ENCODE measurements at places on chromosomes 4 and X.

DNA sequence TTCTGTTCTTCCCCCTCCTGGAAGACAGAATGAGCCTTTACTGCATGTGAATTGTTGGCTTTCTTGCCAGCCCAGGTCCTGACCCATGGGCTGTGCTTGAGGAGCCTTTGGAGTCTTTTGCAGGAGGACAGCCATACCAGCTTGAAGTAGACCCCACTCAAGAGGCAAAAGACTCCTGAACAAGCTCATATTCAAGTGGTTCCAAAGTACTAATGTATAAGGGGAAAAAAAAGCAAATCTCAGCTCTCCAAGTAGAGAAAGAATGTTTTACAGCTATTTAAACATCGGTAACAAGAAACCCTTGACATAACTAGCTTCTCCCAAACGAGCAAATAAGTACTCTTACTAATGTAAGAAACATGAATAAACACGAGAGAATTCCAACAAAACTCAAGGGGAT lies 174.9 kb upstream of the MXRA5 start:
- no peak for DNase-seq

DNA sequence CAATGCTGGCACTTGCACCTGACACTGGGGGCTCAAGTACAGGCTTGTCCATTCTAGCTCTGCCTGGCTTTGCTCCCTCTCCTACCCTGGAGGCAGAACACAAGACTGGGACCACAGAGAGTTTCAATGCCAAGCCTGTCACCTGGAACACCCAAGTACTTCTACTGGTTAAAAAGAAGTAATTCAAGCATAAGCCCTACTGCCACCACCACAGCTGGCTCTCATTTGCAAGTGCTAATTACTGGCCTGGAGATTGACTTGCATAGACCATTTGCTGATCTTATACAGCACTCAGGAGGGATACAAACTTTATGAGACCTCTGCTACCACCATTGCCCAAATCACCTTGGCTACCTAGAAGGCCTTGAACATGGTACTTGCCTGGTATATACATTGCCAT lies 1550.9 kb downstream of the C4orf33 start:
- no peak for DNase-seq

DNA sequence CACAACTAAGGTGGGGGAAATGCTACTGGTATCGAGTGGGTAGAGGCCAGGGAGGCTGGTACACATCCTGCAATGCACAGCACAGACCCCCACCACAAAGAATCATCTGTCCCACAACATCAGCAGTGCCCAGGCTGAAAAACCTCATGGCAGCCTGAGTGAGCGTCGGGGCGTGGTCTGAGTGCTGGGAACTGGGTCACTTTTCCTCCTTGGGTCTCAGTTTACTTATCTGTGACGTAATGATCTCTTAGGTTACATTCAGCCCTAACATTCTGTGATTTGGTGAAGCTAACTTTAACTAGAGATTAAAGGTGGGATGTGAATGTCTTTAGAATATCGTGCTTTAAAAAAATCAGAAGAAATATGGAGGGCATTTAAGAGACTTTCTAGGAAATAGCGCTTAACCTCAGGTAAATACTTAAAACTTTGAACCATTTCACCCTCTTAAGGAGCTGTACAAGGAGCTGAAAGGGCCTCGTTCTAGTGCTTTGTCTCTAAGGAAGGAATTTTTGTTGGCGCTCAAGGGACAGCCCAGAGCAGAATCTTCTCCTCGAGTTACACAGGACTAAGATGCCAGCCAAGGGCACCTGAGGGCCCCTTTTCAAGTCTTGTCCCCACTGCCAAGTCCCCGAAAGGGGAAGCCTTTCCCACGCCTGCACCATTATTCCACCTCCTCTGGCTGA lies 18.1 kb upstream of the TRIM2 start:
- DNase-seq, result no peak

DNA sequence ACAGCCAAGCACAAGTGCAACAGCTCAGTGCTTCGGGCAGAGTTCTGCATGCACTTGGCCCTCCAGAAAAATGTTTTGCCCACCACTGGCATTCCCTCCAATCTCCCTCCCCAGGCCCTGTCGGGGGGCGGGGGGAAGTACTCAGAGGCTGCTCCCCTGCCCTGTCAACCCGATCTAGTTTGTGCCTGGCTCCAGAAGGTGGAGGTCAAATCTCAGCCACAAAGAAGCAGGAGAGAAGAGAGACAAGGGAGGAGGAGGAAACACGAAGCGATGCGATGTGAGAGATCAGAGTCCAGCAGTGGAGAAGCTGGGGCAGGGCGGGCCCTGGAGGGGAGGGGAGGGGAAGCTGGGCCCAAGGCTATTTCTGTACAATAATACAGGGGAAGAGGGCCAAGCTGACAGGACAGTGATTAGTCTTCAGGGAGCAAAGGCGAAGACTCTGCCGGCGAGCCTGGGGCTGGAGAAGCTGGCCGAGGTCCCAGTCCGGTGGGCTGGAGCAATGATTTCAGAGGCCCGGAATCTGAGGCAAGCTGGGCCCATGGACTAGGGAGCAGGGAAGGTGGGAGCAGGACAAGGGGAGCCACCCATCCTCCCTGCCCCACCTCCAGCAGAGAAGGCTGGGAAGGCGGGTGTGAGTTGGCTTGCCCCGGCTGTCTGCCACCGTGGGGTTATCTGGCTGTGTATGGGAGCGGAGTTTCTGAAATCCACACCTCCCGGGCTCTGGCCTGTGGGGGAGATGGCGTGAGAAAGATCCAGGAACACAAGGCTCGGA lies 167.1 kb downstream of the EFNB1 start:
- no peak for DNase-seq

DNA sequence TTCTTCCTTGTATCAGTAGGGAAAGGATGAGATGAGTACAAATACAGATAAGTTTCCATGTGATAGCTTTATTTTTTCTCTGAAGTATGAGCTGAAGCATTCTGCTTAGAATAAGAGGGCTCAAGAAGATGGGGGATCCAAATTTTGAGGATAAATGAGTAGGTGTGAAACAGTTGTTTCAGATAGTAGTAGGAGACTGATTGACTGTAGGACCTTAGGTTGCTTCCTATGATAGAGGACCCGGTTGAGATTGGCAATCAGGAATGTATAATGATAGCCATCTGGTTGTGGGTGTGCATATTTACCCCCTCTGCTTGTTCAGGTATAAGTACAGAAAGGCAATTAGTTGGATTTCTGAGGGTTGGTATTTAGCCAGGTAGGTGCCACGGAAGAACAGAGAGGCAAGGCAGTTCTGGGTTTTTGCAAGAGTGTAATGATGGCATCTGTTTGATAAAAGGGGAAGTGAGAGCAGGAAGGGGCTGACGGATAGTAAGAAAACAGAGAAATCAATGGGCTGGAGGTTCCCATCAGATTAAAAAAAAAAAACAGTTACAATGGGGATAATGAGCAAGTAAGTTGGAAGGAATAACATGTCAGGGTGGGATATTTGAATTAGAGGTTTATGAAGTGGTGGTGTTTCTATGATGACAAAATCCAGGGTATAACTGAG lies 13.7 kb downstream of the OCRL start:
- no peak for DNase-seq

GRCh38 chr4:7399440-7400234 lies 35.1 kb downstream of the PSAPL1 start:
- no peak for DNase-seq

DNA sequence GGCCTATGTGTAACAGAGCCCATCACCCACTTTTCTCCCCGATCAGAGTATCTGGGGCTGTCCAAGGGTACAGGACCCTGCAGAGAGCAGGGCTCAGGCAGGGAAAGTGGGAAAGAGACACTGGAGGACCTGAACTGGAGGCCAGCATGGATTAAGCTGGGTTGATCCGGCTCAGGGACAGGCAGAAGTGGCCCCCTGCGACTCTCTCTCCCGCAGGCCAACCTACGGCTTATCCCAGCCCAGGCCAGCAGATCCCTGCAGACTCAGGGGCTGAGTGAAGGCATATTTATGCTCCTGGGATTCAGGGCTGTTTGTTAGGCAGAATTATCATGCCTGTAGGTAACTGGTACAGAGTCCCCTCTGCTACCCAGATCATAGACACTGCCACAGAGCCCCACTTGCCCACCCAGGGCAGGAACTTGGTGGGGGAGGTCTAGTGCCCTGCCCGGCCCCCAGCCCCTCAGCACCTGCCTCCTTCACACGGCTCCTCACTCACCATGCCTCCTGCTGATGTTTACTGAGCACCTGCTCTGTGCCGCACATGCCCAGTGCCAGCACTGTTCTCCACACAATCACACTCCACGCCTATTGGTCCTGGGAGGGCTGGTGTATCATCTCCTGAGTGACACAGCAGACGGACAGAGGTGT lies 87.3 kb downstream of the ADRA2C start:
- DNase-seq, result no peak

GRCh38 chr4:173434231-173434630 lies 35.3 kb upstream of the SCRG1 start:
- DNase-seq, result no peak

GRCh38 chr4:68499021-68499420 lies 51.8 kb downstream of the TMPRSS11E start:
- no peak for DNase-seq
